ENCODE measurements at places on chromosomes 12 and 14. TPM values are rescaled to one million over a fixed set of nuclear protein-coding genes. Genes with fewer than 3 reads are reported as not detected.

DNA sequence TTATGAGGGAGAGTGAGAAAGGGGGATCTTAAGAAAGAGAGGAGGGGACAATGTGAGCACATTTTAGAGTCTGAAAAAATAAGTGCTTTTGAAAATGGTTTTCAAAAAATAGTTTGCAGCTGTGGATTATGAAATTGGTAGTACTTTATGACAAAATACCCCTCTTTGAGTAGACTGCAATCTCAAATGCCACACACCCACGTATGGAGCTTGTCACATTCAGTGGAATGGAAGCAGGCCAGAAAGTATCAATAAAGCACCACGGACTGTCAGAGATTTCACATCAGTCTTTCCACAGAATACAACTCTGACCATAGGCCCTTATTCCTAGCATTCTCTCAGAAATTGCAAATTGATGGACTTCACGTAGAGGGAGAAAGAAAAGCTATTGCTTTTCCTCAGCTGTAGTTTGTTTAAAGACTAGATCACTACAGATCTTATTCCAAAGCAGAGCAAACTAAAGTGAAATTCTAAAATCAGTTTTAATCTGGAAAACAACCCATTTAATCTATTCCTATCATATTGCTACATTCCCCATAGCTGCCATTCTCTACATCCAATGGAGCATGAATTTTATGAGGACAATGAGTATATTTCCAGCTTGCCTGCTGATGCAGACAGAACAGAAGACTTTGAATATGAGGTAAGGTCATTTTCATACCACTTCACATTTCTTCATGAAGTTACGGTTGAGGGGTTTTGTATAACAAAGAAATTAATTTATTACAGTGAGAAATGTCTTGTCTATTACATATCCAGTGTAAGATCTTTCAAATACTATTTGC is 321.3 kb downstream of the PDZRN4 start:
- H3K27me3 ChIP-seq = no peaks in the 10 kb centered on the region
- H3K4me1 ChIP-seq = peaks cover 3% of the 10 kb centered on the region
- no peak overlapping the region for H3K27ac ChIP-seq
- no peak overlapping the region for H3K4me3 ChIP-seq

GRCh38 chr14:65866886-65867285 is 454.4 kb downstream of the FUT8 start:
- no peaks in the 10 kb centered on the region for H3K4me1 ChIP-seq
- no peak overlapping the region for H3K4me3 ChIP-seq
- DNase-seq = no peak
- H3K27me3 ChIP-seq = no peaks in the 10 kb centered on the region
- H3K36me3 ChIP-seq = no peaks in the 10 kb centered on the region

DNA sequence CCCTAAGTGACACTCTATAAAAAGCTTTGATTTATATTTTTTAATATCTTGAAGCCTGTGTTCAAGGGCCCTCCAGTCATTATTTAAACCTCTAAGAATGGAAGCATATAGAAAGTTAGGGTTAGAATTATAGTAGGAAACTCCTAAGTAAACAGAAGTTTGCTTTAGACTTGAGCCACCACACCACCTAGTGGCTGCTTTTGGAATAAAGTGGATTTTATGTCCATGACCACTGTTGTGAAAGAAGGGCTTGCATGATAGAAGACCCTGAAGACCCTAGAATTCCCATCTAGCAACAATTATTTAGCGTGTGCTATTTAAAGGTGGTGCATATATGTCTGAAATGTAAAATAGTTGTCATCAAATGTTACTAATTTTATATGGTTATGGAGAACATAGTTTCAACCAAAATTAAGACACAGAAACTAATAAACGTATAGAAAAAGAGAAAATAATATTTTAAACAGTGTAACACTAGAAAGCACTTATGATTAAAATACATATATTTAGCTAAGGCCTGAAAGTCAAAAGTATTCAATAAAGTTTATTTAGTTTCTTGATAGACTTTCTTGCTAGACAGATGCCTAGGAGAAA is 21.3 kb downstream of the LRRIQ1 start:
- no peaks in the 10 kb centered on the region for H3K27me3 ChIP-seq
- H3K4me3 ChIP-seq = no peak overlapping the region
- H3K4me1 ChIP-seq = peaks cover 8% of the 10 kb centered on the region
- DNase-seq = no peak
- H3K27ac ChIP-seq = no peak overlapping the region

GRCh38 chr14:64968167-64968566 is 4.0 kb downstream of the RAB15 start:
- H3K4me3 ChIP-seq = no peak overlapping the region
- H3K36me3 ChIP-seq = no peaks in the 10 kb centered on the region
- no peak overlapping the region for H3K27ac ChIP-seq
- DNase-seq = no peak
- no peaks in the 10 kb centered on the region for H3K27me3 ChIP-seq

- no peak overlapping the region for H3K4me3 ChIP-seq
- H3K4me1 ChIP-seq = peaks cover 5% of the 10 kb centered on the region
- no peak overlapping the region for H3K27ac ChIP-seq
- no peak for DNase-seq
- H3K36me3 ChIP-seq = no peaks in the 10 kb centered on the region
Observed at GRCh38 chr14:42224053-42224888, 617.6 kb downstream of the LRFN5 start.

GRCh38 chr14:104680806-104681688 is 8.4 kb upstream of the INF2 start:
- H3K27me3 ChIP-seq = no peaks in the 10 kb centered on the region
- peak overlapping the region; percentile 73 for H3K27ac ChIP-seq
- H3K4me1 ChIP-seq = peaks cover 30% of the 10 kb centered on the region
- no peaks in the 10 kb centered on the region for H3K36me3 ChIP-seq

GRCh38 chr12:90262251-90262650 is 553.6 kb upstream of the ATP2B1 start:
- no peaks in the 10 kb centered on the region for H3K4me1 ChIP-seq
- no peaks in the 10 kb centered on the region for H3K27me3 ChIP-seq
- no peak overlapping the region for H3K4me3 ChIP-seq
- no peak for DNase-seq

DNA sequence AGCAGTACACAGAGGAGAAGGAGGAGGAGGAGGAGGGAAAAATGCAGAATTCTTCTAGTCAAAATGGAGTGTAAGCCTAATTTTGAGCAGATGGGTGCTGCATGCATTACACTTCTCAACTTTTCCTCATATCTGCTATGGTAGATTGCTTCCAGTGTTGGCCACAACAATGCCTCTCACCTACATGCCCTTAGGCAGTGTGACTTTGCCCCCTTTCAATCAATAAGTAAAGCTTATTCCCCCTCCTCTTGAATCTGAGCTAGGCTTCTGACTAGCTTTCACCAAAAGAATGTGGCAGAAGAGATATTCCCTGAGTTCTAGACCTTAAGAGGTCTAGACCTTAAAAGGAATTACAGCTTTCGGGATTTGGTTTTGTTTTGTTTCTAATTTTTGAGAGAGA is 3.2 kb upstream of the METTL3 start:
- H3K4me1 ChIP-seq = peaks cover 12% of the 10 kb centered on the region
- no peak for DNase-seq
- H3K4me3 ChIP-seq = no peak overlapping the region
- H3K27ac ChIP-seq = no peak overlapping the region

- peaks cover 12% of the 10 kb centered on the region for H3K4me1 ChIP-seq
- no peak for DNase-seq
- H3K4me3 ChIP-seq = no peak overlapping the region
Observed at GRCh38 chr14:89507521-89507920, 90.5 kb upstream of the FOXN3 start.

- no peaks in the 10 kb centered on the region for H3K4me1 ChIP-seq
- no peaks in the 10 kb centered on the region for H3K27me3 ChIP-seq
- no peak overlapping the region for H3K4me3 ChIP-seq
- H3K27ac ChIP-seq = no peak overlapping the region
Observed at GRCh38 chr14:21200752-21201461, 45.0 kb upstream of the OR5AU1 start.

DNA sequence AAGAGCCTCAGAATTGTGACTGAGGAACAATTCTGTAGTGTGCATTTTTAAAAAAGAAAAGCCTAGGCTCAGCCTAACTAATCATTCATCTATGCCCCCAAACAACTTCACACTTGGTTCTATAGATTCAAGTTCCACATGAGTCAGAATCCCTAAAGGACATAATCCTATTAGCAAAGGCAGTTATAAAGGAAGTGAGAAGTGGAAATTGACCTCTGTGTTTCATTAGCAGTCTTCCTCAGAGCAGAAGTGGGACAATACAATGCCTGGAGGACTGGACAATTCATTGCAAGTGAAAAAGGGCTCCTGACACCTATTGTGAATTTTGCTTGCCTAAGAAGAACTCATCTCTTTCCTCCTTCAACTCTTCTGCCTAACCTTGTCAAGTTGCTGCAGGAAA is 222.3 kb downstream of the PTPRO start:
- DNase-seq = no peak
- H3K4me1 ChIP-seq = peaks cover 5% of the 10 kb centered on the region
- H3K36me3 ChIP-seq = no peaks in the 10 kb centered on the region
- H3K4me3 ChIP-seq = no peak overlapping the region
- no peak overlapping the region for H3K27ac ChIP-seq
- no peaks in the 10 kb centered on the region for H3K27me3 ChIP-seq

- peaks cover 23% of the 10 kb centered on the region for H3K4me1 ChIP-seq
- H3K27ac ChIP-seq = no peak overlapping the region
- H3K27me3 ChIP-seq = no peaks in the 10 kb centered on the region
- DNase-seq = no peak
Observed at GRCh38 chr12:71752891-71753290, 1.8 kb upstream of the RAB21 start.

- H3K36me3 ChIP-seq = no peaks in the 10 kb centered on the region
- H3K4me3 ChIP-seq = no peak overlapping the region
- H3K27me3 ChIP-seq = no peaks in the 10 kb centered on the region
- peak overlapping the region; percentile 63 for H3K27ac ChIP-seq
- H3K4me1 ChIP-seq = peaks cover 29% of the 10 kb centered on the region
Observed at GRCh38 chr14:74684434-74684833, 28.4 kb downstream of the AREL1 start.

- peaks cover 5% of the 10 kb centered on the region for H3K4me1 ChIP-seq
- H3K27me3 ChIP-seq = no peaks in the 10 kb centered on the region
- peaks cover 2% of the 10 kb centered on the region for H3K36me3 ChIP-seq
- DNase-seq = peak; percentile 16
- H3K4me3 ChIP-seq = no peak overlapping the region
Observed at GRCh38 chr14:72932893-72933292, 6.6 kb downstream of the DCAF4 start.

DNA sequence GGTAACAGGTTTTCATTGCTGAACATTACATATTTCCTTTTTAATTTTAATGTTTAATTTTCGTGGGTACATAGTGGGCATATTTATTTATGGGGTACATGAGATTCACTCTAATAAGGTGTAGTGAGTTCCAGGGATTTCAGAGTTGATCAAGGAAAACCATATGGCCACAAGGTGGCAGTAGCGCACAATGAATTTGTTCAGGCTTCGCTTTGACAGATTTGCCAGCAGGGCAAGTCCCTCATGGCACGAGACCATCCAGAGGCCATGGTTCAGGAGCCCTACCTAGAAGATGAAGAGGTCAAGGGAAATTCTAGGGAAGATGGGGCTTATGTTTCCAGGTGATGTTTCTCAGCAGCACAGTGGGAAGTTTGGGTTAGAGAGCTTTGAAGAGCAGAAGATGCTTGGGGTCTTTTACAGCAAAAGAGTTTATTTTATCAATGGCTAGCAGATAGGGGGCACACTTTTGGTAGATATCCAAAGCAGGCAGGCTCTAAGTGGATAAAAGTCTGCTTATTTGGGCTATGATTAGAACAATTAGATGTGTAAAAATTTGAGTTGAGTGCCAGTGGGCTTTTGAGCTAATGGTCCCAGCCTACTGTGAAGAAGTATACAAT is 1004.4 kb downstream of the AACS start:
- no peak for DNase-seq
- H3K27me3 ChIP-seq = no peaks in the 10 kb centered on the region
- no peaks in the 10 kb centered on the region for H3K4me1 ChIP-seq
- no peak overlapping the region for H3K4me3 ChIP-seq
- no peak overlapping the region for H3K27ac ChIP-seq
- no peaks in the 10 kb centered on the region for H3K36me3 ChIP-seq

GRCh38 chr12:9227950-9228349 is 19.8 kb upstream of the PZP start:
- H3K27me3 ChIP-seq = no peaks in the 10 kb centered on the region
- H3K4me3 ChIP-seq = no peak overlapping the region
- no peaks in the 10 kb centered on the region for H3K36me3 ChIP-seq
- H3K27ac ChIP-seq = no peak overlapping the region
- no peaks in the 10 kb centered on the region for H3K4me1 ChIP-seq
- no peak for DNase-seq

- H3K27me3 ChIP-seq = no peaks in the 10 kb centered on the region
- H3K4me3 ChIP-seq = no peak overlapping the region
- peak; percentile 56 for DNase-seq
- no peaks in the 10 kb centered on the region for H3K36me3 ChIP-seq
- H3K4me1 ChIP-seq = no peaks in the 10 kb centered on the region
Observed at GRCh38 chr12:34606749-34607519, 584.6 kb downstream of the ALG10 start.

DNA sequence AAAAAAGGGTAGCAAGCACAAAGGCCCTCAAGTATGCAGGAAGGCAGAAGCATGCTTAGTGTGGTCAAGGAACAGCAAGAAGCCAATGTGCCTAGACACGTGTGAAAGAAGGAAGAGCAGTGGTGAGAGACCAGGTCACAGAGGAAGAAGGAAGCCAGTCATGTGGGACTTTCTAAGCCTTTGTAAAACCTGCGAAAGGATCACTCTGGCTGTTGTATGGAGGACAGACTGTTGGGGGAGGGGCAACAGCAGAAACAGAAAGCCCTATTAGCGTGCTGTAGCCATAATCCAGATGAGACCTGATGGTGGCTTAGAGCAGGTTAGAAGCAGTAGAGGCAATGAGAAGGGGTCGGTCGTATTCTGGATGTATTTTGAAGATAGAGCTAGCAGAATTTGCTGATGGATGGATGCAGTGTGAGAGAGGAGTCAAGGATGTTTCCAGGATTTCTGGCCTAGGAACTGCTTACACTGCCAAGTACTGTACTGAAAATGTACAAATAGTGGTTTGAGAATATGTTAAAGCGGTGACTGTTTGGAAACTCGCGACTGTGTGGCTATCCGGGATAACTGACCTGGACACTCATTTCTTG is 5.7 kb upstream of the MLF2 start:
- no peak overlapping the region for H3K4me3 ChIP-seq
- H3K27me3 ChIP-seq = no peaks in the 10 kb centered on the region
- no peaks in the 10 kb centered on the region for H3K36me3 ChIP-seq
- DNase-seq = no peak
- H3K27ac ChIP-seq = no peak overlapping the region
- peaks cover 7% of the 10 kb centered on the region for H3K4me1 ChIP-seq

GRCh38 chr14:86373886-86374285 is 843.9 kb downstream of the FLRT2 start:
- no peak for DNase-seq
- no peaks in the 10 kb centered on the region for H3K36me3 ChIP-seq
- no peak overlapping the region for H3K27ac ChIP-seq
- no peak overlapping the region for H3K4me3 ChIP-seq

The BTBD7 gene
- total RNA-seq = 30.3 TPM

The DACT1 gene
- 23.4 TPM for total RNA-seq

The NKX2-1 gene
- not detected for total RNA-seq

The CD163L1 gene
- total RNA-seq = 103 TPM

The RAB35 gene
- 58.4 TPM for total RNA-seq

The ANKS1B gene
- total RNA-seq = 2.9 TPM

The LAG3 gene
- total RNA-seq = 17.9 TPM

The USP44 gene
- total RNA-seq = 4.2 TPM

The FIGNL2 gene
- 0.83 TPM for total RNA-seq

The LYZ gene
- total RNA-seq = 149 TPM

The RASAL1 gene
- total RNA-seq = 0.39 TPM

The CHMP4A gene
- total RNA-seq = 71.7 TPM

Data from spleen (tissue), 13 donors.